ENCODE measurements at places on chromosomes 11 and 22.

- DNase-seq = no peak
Observed at GRCh38 chr22:24420072-24420976, 7.1 kb upstream of the ADORA2A start.

DNA sequence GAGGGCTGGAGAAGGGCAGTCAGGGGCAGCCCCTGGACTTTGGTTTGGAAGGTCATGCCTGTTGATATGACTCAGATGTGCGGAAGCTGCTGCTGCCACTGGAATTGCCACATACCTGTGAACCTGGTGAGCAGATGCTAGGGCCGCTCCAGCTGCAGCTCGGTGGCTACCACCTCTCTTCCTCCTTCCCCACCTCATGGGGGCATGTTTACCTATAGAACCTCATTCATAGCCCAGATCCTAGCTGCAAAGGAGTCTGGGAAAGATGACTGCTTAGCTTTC lies 17.5 kb upstream of the TSPAN18 start:
- no peak for DNase-seq

GRCh38 chr11:10492084-10492483 lies 37.0 kb downstream of the AMPD3 start:
- no peak for DNase-seq

GRCh38 chr11:57391111-57391510 lies 661 bp upstream of the PRG2 start:
- no peak for DNase-seq

- DNase-seq = no peak
Observed at GRCh38 chr11:12098601-12099000, 11.8 kb upstream of the MICAL2 start.

- no peak for DNase-seq
Observed at GRCh38 chr22:26893173-26894110, 236.1 kb downstream of the MIAT start.

GRCh38 chr11:77088236-77089003 lies 14.2 kb upstream of the OMP start:
- no peak for DNase-seq

DNA sequence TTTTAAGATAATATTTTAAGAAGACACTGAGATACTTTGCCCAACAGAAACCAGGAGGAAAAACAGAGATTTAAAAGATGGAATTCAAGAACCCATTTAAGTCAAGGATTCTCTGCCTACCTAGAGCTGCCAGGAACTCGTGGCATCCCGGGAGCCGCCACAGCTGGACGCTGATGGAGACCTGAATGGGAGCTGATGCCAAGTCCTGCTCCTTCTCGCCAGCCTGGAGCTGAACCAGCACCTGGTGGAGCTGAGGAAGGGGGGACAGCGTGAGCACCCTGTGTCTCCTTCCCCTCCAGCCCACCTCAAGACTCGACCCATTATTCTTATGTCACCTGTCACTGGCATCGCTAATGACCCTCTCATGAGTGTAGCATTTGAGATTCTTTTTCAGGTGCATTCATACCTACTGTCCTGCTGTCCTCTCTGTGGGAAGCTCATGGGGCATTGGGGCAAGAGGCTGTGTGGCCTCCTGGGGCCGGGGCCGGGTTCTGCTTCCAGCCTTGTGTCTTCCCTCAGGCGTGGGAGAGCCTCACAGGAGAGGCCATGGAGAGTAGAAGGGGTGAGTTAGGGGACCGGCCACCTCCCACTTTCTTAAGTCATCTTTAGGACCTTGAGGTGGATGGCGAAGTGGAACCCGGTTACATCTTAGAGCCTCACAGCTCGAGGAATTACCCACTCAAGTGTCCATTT lies 70.8 kb upstream of the PITPNB start:
- DNase-seq = no peak

GRCh38 chr11:80816966-80817365 lies 1376.1 kb upstream of the TENM4 start:
- DNase-seq = no peak

DNA sequence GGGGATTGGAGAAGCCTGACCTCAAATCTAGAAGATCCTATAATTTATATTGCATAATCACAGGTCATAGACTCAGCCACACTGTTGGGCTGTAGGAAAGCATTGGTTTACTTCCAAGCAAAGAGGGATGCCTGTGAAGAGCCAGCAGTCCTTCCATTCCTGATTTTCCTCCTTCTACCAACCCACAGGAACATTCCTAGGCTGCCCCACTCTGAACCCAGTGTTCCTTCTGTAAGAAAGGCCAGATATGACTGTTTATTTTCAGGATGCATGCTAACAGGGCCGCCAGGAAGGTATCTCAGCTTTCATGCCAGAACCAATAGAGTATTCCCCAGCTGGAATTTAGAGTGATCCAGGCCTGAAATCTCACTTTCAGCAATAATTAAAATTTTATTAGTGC lies 197.1 kb downstream of the ETS1 start:
- no peak for DNase-seq

GRCh38 chr22:47209040-47209514 lies 446.6 kb downstream of the TBC1D22A start:
- no peak for DNase-seq

GRCh38 chr22:30640361-30640760 lies 4.8 kb downstream of the SLC35E4 start:
- DNase-seq = no peak

GRCh38 chr11:130269326-130269943 lies 45.3 kb downstream of the ZBTB44 start:
- DNase-seq = no peak

DNA sequence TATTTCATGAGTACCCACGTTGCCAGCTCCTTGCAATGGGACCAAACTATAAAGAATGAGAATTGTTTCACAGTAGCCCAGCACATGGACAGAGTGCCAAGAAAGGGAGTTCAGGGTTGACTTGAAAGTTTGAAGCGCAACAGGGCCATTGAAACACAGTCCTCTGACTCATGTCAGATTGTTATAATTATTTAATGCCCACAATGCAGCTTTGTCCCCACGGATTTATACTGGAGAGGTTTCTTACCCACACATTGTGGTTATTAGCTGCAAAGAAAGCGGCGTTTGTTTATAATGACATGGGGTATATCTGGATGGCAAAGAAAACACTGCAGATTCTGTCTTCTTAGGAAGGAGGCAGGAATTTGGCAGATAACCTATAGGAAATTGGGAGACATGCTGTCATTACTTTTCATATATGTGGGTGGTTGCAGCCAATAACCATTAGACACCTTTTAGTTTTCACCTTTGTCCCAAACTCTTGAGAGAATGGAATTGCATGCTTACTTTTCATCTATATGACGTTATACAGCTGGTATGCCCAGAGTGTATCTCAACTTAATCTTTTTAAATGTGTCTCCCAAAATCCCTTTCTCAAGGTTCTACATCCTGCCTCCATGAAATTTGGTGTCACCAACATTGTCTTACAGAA lies 143.6 kb downstream of the TEAD1 start:
- no peak for DNase-seq

- DNase-seq = peak; percentile 65
Observed at GRCh38 chr11:117814766-117815261, 9.7 kb downstream of the FXYD2 start.

DNA sequence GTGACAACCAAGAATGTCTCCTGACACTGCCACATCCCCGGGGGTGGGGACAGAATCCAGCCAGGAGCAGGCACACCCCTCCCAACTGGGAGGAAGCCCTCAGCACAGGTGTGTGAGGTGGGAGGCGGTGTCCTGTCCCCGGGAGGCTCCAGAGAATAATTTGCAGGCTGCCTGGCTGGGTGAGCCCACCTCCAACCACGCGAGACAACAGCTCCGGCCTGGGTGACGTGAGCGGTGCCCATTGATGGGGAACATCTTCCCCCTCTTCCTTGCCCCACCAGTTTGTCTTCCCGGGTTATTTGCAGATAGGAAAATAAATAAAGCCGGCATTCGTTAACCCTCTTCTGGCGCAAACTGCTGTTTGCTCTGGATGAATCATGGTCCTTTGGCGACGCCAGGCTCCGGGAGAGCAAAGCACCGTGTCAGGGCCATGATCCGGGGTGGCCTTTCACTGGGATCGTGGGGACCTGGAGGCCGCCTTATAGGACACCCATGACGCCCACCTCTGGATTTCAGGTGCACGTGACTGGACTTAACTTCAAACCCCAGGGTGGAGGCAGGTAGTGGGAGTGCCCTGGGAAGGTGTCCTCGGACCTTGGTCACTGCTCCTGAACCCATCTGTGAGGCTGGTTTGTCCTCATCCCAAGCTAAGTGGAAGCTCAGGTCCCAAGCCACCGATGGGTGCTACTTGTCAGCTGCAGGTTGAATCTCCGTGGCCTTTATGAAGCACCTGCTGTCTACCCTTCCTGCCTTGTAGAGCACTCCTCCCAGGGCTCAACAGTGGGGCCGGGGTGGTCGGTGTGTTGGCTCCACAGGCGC lies 13.9 kb downstream of the CCND1 start:
- no peak for DNase-seq

- DNase-seq = no peak
Observed at GRCh38 chr11:87301785-87302540, 264.2 kb downstream of the TMEM135 start.

DNA sequence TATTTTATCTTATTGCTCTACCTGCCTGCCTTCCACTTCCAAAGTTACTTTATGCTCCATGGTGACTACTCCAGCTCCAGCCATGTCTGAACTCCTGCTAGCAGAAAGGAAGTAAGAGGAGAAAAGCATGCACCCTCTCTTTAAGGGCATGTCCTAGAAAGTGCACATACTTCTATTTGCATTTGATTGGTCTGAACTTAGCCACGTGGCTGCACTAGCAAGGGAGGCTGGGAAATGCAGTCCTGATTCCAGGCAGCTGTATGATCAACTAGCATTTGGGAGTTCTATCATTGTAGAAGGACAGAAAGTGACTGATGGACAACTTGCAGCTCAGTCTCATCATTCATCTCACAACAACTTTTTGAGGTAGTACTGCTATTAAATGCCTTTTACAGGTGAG lies 515.7 kb downstream of the BUD13 start:
- DNase-seq = no peak

GRCh38 chr11:96817482-96818399 lies 427.9 kb downstream of the JRKL start:
- DNase-seq = no peak

- DNase-seq = no peak
Observed at GRCh38 chr11:78341841-78342240, 75.8 kb downstream of the GAB2 start.

- no peak for DNase-seq
Observed at GRCh38 chr11:15038963-15039362, 34.4 kb upstream of the CALCB start.

DNA sequence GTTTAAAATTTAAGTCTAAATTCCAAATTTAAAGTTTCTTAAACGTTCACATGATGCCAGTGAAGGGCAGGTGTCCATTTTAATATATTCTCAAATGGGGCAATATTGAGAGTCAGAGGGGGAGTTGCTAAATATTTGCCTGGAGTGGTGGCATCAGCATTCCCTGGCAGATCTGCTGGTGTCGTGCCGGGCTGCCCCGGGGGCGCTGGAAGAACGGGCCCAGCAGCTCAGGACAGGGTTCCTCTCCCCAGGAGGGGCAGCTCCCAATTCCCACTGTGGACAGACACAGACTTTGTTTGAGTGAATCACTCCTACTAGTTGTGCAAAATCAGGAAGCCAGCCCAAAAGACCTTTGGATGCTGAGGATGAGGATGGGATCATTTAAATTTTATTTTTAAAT lies 468.7 kb upstream of the B3GAT1 start:
- no peak for DNase-seq

DNA sequence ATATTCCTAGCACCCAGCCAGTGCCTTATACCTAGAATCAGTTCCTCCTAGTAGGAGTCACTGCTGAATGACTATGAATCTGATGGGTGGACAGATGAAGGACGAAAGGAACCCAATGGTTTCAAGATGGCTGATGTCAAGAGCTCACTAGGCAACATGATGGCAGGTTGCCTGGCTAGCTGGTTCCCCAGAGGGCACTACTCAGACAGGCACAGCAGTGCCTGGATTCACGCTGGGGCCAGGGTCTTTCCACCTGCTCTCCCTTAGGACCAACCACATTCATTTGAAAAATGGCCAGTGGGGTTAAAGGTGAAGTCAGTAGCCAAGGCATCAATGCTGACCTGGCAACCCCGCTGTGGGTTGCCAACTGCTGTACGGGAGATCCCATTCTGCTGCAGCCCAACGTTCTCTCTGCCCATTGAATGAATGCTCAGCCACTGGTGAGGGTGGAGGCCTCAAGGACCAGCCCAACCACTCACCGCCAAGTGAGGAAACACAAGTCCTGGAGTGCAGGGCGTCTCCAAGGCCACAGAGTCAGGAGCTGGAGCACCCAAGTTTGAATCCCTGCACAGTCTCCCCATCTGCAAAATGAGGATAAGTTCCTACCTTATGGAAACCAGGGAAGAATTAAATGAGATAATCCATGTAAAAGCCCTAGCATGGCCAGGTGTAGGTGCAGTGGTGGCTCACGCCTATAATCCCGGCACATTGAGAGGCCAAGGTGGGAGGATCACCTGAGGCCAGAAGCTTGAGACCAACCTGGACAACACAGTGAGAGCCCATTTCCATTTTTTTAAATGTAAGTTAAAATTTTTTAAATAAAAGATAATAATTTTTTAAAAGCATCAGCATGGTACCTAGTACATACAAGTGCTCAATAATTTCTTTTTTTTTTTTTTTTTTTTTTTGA lies 12.4 kb downstream of the MYH9 start:
- no peak for DNase-seq

GRCh38 chr11:132334769-132335280 lies 964.4 kb downstream of the NTM start:
- no peak for DNase-seq

DNA sequence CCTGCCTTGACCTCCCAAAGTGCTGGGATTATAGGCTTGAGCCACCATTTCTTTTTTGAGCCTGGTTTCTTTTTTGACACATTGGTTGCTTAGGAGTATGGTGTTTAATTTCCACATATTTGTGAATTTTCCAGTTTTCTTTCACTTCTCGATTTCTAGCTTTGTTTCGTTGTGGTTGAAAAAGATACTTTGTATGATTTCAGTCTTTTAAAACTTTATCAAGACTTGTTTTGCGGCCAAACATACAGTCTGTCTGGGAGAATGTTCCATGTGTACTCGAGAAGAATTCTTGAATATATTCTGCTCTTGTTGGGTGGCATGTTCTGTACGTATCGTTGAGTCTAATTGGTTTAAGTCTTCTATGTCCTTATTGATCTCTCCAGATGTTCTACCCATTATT lies 20.8 kb downstream of the SHANK3 start:
- DNase-seq = no peak

DNA sequence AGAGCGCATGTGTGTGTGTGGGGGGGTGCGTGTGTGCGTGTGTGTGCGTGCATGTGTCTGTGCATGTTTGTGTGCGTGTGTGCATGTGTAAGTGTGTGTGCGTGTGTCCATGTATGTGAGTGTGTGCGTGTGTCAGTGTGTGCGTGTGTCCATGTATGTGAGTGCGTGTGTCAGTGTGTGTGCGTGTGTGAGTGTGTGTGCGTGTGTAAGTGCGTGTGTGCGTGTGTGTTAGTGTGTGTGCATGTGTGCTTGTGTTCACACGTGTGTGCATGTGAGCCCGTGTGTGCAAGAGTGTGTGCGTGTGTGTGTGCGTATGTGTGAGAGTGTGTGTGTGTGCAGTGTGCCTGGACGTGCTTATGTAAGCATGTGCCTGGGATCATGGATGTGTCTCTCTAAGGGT lies 14.7 kb upstream of the APOL6 start:
- DNase-seq = no peak

All from stimulated activated CD4-positive, alpha-beta T cell treated with anti-CD3 and anti-CD28 coated beads, Interleukin-4, amount 100 ng/mL, for 48 hours (primary cell).